ENCODE measurements at places on chromosomes 4 and X.

GRCh38 chr4:38762560-38762959, 20.2 kb downstream of the TLR10 start:
- DNase-seq, result no peak

DNA sequence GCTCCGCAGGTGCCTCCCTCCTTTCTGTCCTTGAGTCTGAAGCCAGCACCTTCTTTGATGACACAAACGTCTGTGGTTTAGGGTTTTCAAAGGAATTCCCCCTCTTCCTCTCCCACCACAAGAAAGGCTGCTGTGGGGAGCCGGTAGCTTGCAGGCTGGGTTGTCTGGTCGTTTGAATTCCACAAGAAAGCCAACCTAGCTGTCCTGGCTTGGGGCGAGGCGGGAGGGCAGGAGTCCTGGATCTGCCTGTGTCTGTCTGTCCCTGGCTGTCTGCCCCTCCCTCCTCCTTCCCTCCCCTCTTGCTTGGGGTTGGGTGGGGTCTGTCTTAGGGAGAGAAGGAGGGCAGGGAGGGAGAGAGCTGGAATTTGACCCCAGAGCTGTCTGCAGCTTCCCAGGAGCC, 56.3 kb downstream of the SHROOM2 start:
- no peak for DNase-seq

DNA sequence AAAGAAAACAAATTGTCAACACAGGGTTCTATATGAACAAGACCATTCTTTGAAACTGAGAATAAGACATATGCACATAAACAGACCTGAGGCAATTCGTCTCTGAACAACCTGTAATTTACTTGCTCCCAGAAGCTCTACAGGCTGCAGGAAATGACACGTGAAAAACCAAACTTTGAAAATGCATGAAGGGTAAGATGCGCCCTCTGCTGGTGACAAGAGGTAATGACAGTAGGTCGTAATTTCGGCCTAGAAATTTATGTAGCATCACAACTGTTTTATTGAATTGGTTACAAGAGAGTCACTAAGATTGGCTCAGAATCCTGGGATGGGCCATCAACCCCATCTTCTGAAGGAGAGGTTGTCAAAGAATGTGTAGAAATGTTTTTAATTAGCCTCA, 276.5 kb downstream of the PPP4R3C start:
- no peak for DNase-seq

- no peak for DNase-seq
Measured at GRCh38 chrX:138853936-138854335, 142.4 kb upstream of the FGF13 start.

GRCh38 chr4:153063490-153063889, 127.4 kb downstream of the FHDC1 start:
- no peak for DNase-seq

DNA sequence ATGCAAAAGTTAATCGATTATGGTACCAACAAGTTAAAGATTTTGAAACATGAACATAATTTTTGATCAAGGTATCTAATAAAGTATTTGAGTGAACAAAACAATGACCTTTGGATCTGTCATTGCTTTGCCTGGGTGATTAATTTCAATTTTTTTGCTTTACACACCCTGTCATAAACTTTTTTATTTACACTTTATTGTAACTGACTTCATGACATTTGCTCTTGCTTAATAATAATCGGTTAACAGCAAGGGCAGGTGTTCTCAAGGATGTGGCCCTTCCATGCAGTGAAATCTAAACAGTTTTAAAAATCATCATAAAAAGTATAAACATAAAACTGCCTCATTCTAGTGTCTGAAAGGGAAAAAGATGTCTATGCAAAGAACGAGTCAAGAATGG, 24.1 kb downstream of the ATOH1 start:
- no peak for DNase-seq

GRCh38 chrX:15163131-15163530, 106.8 kb downstream of the ASB9 start:
- DNase-seq, result no peak

DNA sequence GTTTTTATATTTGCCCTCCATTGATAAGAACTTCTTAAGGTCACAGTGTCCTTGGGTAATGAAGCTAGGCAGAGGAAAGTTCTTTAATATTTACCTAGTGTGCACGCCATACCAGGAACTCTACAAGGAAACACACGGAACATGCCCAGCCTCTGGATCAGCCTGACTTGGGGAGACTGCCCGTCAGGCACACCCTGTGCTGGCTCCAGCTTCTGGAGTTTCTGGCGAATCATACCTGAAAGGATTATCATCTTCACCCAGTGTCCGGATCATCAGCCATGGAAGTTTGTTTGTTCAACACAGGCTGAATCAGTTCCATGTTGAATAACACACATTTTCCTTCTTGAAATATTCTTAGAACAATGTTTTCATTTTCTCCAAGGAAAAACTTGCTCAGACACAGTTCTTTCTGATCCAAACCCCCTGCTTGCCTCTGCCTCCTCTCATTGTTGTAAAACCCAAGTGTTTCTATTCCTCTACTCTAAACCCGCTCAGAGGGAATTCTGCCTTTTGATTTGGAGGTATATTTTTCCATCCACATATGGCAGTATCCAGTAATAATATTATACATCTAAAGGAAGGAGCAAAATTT, 176.7 kb downstream of the SHROOM3 start:
- no peak for DNase-seq

DNA sequence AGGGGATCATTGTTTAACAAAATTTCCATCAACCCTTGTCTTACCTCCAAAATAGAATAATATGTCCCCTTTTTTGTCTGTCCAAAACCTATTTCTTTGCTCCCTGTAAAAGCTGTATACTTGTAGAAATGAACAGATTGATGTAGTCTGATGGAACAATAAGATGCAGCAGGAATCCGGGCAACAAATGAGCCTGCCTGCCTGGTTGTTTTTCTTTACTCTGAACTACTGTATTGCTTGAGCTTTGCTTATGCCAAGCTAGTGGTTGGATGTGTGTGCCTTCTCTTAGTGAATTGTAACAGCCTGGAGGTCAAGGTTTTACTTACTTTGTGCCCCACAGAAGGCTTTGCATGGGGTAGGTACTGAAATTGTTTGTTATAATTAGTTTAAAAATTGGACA, 116.2 kb upstream of the TLL1 start:
- DNase-seq, result no peak

- no peak for DNase-seq
Measured at GRCh38 chr4:25857403-25857802, 5.4 kb downstream of the SEL1L3 start.

- DNase-seq, result no peak
Measured at GRCh38 chr4:182716192-182716591, 201.0 kb downstream of the DCTD start.

- no peak for DNase-seq
Measured at GRCh38 chrX:42490111-42490510, 287.9 kb downstream of the PPP1R2C start.

GRCh38 chr4:72875545-72875944, 194.0 kb downstream of the COX18 start:
- no peak for DNase-seq

GRCh38 chr4:162241857-162242256, 78.1 kb upstream of the FSTL5 start:
- no peak for DNase-seq

DNA sequence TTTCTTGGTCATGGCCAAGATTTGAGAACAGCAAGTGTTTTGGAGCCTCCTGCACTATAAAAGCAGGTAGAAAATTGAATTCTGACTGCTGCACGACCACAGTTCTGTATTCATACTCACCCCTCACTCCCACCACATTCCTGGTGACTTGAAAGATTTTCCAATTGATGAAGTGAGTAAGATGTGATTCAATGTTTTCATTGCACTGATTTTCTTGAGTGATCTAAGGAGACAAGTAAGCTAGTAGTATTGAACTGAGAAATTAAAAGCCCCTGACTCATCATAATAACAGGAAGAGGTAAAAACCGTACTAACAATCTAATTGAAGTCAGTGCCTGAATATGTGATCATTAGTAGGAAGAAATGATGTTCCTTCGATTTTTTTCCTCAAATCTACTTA, 6.1 kb upstream of the SEC24D start:
- no peak for DNase-seq

- DNase-seq, result no peak
Measured at GRCh38 chr4:26330946-26331345, 10.1 kb downstream of the RBPJ start.

GRCh38 chr4:98289375-98289774, 28.2 kb downstream of the RAP1GDS1 start:
- no peak for DNase-seq

GRCh38 chr4:55518442-55518841, 28.3 kb downstream of the CLOCK start:
- DNase-seq, result no peak

GRCh38 chr4:20323991-20324390, 72.3 kb downstream of the SLIT2 start:
- no peak for DNase-seq

Data from activated naive CD4-positive, alpha-beta T cell treated with anti-CD3 and anti-CD28 coated beads, Interleukin-2, amount 50 U/mL, for 16 hours (primary cell).